ENCODE measurements at places on chromosomes 2 and 18.

DNA sequence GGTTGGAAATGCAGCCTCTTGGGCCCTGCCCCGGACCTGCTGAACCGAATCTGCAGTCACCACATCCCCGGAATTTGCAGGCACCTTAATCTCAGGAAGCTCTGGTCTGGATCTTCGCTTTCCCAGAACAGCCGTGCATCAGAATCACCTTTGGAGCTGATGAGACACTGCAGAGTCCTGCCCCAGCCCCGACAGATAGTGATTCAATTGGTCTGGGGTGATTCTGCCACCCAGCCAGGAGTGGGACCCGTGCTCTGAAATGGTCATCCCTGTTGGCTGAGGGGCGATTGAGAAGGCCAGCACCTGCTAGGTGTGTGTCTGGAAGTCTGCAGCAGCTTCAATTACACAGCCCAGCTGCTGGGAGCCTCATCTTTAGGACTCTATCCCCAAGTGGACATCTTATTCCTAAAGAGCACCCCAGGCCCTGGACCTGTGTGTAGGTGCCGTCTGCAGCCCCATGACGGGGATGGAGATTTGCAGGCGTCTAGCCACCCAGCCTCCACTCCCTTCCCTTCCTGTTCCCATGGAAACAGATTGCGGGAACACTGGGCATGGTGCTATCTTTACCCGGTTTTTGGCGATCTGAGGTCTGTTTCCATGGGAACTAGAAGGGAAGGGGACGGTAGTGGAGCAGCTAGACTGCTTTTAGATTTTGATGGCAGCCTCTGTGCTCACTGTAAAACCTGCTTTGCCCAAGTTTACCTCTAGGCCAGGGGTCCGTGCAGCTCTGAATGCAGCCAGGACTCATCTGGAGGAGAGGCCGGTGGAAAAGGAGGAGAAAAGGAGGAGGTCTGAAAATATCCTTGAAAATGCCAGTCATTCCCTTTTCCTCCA, 156.1 kb downstream of the LDLRAD4 start:
- no peak for DNase-seq

DNA sequence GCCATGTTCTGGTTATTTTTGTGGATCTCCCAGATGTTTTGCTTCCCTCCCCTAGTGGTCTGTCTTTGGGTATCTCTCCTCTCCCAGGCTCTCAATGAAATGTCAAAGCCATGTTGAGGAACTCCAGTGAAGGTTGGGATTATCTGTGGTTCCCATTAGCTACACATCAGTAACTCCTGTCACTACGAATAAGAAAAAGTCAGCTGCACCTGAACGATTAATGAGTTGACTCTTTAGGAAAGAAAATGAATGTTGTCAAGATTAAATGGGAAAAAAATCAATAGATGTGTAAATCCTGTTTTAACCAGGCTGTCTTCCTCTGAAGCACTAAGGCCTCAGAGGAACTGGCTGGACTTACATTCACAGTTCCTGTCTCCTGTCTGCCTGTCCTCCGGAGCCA, 94.0 kb upstream of the DAPL1 start:
- DNase-seq: no peak

DNA sequence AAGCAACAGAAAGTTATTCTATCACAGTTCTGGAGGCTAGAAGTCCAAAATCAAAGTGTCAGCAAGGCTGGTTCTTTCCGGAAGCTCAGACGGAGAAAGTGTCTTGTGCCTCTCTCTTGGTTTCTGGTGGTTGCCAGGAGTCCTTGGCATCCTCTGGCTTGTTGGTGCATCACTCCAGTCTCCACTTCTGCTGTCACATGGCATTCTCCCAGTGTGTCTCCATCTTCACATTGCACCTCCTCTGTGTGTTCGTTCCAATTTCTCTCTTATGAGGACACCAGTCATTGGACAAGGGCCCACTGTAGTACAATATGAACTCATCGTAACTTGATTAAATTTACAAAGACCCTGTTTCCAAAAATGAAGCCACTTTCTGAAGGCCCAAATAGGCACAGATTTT, 175.4 kb upstream of the ATP5MC3 start:
- DNase-seq: no peak

DNA sequence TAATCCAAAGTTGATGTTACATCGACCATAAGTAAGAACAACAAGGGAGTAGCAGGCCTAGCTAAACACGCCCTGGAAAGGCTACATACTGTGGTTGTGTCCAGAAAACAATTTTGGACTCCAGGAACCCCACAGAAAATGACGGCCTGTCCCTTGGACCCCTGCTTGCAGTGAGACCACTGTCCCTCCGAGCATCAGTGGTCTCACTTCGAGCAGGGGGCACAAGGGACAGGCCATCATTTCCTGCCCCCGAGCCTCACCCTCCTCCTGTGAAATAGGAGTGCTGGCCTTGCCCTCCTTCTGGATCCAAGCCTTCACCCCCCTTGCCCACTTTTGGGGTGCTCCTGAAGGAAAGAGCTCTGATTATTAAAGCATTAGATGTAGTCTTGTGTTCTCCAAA, 144.4 kb downstream of the CTIF start:
- DNase-seq: no peak

GRCh38 chr2:239223310-239224198, 177.3 kb downstream of the HDAC4 start:
- no peak for DNase-seq

GRCh38 chr2:100767810-100768806, 51.8 kb upstream of the NPAS2 start:
- no peak for DNase-seq
